Activated naive CD8-positive, alpha-beta T cell treated with anti-CD3 and anti-CD28 coated beads for 36 hours (primary cell): ENCODE measurements at places on chromosomes 13 and 19. TPM values are rescaled to one million over a fixed set of nuclear protein-coding genes. Genes with fewer than 3 reads are reported as not detected.

- DNase-seq = no peak
Observed at GRCh38 chr19:18353378-18354005, 13.1 kb downstream of the PGPEP1 start.

FPR3 gene
- not detected for total RNA-seq

ZNF729 gene
- not detected for total RNA-seq

GPR18 gene
- 17.6 TPM for total RNA-seq
